ENCODE measurements at places on chromosomes 2 and 18.

DNA sequence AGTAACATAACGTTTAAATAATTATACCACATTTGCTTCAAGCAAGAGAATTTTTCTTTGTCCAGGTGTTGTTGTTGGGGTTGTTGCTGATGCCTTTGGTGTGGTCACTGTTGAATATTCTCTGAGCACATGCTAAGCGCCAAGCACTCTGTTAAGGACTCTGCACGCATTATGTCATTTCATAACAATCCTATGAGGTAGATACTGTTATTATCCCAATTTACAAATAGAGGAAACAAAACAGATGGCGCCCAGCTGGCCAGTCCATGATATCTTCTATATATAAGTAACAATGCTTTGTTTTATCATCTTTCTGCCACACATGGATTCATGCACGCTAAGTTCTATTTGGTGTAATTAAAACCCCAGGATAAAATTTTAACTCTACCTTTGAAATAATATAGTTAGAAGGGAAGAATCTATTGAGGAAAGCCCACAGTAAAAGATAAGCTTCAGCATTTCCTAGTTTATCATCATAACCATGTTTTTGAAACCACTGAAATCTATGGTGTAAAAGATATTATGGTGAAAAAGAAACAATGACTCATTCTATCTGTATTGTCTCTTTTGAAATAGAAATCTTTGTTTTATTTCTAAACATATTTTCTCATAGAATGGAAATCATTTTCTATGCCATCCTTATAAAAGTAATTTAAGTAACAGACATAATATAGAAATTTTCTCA is 199.7 kb downstream of the PID1 start:
- no peak for DNase-seq

DNA sequence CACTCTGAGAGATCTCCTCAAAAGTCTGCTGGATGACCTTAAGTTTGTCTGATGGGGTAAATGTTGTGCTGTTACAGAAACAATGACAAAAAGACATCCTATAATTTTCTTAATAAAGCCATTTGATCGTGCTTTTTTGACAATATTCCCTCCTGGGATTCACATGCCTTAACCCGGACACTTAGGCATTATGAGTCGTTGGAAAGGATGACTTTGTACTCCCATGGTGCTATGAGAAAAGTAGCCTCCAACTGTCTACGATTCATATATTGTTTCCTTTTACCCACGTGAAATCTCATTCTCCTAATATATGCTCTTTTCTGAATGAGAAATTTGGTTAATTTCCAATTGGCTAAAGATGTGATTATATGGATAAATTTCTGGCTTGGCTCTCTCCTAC is 6.1 kb upstream of the MPP4 start:
- DNase-seq, result no peak

GRCh38 chr2:63053889-63054602 is 3.4 kb downstream of the OTX1 start:
- DNase-seq, result peak; percentile 55

DNA sequence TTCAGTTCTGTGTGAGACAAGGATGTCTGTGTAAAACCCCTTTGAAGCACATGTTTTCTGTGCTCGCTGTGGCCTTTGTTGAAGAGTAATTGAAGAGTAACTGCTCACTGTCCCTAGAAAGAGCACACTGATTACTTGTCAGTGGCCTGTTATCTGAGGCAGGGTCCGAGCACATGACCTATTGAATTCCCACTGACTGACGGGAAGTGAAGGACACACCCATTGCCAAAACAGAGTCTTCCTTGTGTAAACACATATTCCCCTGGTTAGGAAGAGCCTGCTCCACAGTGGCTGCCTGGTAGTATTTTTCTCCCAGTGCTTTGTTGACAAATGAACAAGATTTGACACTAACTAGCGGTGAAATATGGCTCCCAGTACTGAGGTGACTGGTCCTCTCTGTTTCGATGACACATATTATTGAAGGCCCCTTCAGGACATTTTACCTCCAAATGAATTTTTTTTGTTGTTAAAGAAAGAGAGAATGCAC is 148.5 kb upstream of the GYPC start:
- no peak for DNase-seq

DNA sequence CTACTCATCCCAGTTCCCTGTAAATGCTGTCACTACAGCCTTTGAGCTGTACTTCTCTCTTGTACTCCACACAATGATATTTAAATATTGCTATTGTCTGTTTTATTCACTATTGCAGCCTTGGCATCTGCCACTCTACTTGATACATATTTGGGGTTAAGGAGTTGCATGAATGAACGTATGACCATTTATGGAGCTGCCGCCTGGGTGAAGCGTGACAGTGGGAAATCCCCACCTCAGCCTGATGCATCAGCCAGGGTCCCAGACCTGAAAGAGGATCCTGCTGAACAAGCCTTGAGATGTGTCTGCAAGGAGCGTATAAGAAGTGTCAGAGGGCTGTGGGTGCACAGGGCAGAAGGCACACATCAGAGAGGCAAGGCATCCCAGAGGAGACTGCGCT is 39.1 kb downstream of the MRPL35 start:
- DNase-seq, result no peak

DNA sequence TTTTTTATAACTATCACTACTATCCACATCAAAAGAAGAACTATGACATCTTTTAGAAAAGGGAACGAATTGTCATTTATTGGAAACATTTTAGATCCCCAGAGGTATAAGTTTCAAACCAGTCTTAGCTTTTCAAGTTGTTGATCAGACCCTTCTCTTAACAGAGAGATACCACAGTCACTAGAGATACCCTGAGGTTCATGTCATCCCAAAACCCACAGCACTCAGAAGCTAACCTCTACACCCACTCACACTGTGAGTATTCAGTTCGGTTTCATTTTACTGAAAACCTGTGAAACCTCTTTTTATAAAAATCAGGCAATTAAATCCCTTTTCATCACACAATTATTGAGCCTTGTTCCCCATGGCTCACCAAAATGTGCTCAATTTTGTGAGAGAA is 156.2 kb downstream of the DTNA start:
- DNase-seq, result no peak

GRCh38 chr2:120787111-120787821 is 51.6 kb downstream of the GLI2 start:
- DNase-seq, result no peak

DNA sequence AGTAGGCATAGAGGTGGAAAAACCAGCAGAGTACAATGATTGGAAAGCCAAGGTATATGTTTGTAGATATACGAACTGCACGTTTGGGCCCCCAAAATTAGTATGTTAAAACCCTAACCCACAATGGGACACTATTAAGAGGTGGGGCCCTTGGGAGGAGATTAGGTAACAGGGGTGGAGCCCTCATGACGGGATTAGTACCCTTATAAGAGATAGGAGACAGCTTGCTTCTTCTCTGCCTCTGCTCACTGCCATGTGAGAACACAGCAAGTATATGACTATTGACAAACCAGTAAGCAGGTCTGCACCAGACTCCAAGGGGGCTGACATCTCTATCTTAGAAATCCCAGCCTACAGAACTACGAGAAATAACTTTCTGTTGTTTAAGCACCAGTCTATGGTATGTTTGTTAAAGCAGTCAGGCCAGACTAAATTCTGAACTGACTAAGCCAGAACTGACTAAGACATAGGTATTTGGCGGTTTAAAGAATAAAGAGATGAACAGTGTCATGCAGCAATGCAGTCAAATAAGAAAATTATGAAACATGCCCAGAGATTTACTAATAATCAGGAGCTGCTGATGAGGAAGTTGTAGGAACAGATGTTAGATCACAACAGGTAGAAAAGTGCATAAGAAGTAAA is 182.9 kb downstream of the DYM start:
- DNase-seq, result no peak

- DNase-seq, result no peak
These were observed 690.6 kb downstream of the SLC4A3 start for GRCh38 chr2:220318037-220318436.

GRCh38 chr18:27685807-27686412 is 491.0 kb downstream of the CDH2 start:
- DNase-seq, result peak; percentile 31

- peak; percentile 70 for DNase-seq
These were observed 12.1 kb downstream of the NEURL3 start for GRCh38 chr2:96493072-96493471.

DNA sequence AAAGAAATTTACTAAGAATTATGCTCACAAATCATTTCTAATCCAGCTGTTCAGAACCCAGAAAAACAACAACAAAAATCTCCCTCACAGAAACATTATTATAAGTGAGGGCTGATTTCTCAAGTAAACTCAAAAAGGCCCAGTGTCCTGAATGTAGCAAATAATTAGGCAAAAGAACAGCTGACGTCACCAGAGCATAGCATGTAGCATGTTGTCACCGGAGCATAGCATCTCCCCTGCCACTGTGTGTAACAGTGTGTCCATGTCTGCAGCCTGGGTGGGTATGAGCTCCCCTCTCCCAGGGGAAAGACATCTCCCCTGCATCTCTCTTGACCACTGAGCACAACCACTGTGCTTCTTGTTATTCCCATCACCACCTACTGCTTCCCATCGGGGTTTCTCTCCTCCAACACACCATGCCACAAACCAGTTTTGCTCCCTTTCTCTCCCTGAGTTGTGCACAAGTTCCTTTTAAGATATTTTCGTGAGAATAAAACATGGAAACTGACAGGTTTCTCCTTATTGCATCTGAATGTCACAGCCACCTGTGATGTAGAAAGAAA is 126.7 kb downstream of the CABYR start:
- DNase-seq, result no peak

GRCh38 chr18:13239171-13239956 is 20.8 kb downstream of the LDLRAD4 start:
- peak; percentile 59 for DNase-seq

GRCh38 chr2:233801357-233802131 is 23.4 kb downstream of the MROH2A start:
- DNase-seq, result no peak

DNA sequence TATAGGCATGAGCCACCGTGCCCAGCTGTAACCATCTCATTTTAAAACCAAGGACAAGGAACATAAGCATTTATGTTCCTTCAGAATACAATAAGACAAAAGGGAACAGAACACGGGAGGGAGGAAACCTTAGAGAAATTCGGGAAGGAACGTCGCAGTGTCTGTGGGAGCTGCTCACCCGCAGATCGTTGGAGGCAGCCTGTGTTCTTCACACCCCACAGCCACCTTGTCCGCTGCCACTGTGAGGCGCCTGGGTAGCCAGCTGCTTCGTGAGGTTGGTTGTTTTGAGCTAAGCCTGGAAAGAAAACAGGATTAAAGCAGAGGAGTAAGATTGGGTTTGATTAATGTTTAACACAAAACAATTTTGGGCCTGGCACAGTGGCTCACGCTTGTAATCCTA is 250.0 kb downstream of the FHOD3 start:
- DNase-seq, result no peak
